ENCODE measurements at places on chromosomes 7 and 10. TPM values are rescaled to one million over a fixed set of nuclear protein-coding genes. Genes with fewer than 3 reads are reported as not detected.

- no peak for DNase-seq
These were observed 1.5 kb downstream of the PSMC2 start for GRCh38 chr7:103348959-103349358.

DNA sequence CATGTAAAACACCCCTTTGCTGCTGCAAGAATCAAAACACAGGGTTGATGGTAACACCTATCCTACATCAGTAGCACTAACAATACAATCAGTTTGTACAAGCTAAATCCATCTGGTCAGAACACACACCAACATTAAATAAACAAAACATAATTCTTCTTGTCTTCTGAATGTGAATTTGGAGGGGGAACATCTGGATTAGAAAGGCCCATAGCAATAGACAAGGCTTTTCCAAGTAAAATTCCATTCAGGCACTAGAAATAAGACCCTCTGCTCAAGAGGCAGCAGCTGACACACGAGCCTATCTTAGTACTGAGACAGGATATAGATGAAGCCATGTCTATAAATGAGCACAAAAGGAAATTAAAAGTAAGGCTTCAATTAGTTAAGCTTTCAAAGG lies 839.9 kb upstream of the LRRTM3 start:
- DNase-seq: no peak

Gene DNAJC12
- polyA plus RNA-seq: 2.2 TPM

- DNase-seq: no peak
These were observed 44.4 kb upstream of the COMMD3 start for GRCh38 chr10:22271786-22272185.

DNA sequence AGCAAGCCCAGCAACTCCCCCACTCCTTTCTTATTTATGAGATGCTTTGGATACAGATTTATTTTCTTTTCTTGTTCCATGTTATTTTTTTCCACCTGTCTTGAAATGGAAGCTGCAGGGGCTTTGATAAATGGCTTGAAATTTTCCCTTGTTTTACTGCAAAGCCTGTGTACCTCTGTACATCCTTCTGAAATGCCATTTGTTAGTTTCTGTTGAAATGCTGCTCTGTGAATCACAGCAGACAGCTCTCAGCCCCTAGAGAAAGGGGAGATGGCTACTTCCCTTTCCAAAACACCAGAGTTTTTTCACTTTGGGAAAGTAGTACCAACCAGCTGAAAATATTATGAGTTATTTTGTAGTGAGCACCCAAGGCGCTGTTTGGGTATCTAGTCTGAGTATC lies 304.2 kb downstream of the ELMO1 start:
- no peak for DNase-seq

- DNase-seq: no peak
These were observed 78.9 kb downstream of the MTPN start for GRCh38 chr7:135898226-135898625.

DNA sequence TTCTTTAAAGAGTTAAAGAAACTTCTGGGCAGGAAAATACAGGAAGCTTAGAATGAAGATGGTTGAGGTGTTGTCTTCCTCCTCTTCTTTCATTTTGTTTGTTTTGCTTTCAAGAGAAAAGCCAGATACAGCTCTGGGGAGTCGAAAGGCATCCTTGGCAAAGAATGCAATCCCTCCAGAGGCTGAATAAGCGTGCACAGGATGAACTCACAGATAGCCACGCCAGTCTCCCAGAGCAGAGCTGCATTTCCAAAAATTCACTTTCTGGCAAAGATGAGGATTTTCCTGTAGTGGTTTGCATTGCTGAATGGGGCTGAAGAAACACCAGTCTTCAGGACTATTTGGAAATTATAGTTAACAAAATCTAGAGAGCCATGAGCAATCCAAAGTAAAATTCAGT lies 336.4 kb downstream of the NRG3 start:
- no peak for DNase-seq

Gene OR9A2
- not detected for polyA plus RNA-seq

GRCh38 chr10:72158176-72158575 lies 57.6 kb upstream of the ANAPC16 start:
- DNase-seq: no peak

All from thymus (tissue), 14 donors.